ENCODE measurements at places on chromosomes 12 and 14.

DNA sequence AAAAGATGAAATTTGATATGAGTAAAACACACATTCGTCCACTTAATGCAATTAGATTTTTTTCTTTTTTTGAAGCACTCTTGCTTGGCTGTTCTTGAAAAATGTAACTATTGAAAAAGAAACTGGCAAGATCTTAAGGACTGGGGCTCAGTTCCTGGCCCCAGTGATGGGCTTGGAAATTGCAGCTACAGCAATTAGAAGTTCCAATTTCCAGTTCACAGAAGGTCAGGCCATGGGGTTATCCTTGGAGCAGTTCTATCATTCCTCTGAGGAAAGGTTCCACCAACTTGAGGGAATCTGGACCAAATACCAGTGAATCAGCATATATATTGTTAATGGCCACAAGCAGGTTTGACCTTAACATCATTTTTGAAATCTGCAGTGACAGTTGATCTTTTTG lies 18.9 kb downstream of the IGF1 start:
- no peak for DNase-seq

GRCh38 chr12:50314636-50315312 lies 31.5 kb upstream of the LIMA1 start:
- peak; percentile 74 for DNase-seq

DNA sequence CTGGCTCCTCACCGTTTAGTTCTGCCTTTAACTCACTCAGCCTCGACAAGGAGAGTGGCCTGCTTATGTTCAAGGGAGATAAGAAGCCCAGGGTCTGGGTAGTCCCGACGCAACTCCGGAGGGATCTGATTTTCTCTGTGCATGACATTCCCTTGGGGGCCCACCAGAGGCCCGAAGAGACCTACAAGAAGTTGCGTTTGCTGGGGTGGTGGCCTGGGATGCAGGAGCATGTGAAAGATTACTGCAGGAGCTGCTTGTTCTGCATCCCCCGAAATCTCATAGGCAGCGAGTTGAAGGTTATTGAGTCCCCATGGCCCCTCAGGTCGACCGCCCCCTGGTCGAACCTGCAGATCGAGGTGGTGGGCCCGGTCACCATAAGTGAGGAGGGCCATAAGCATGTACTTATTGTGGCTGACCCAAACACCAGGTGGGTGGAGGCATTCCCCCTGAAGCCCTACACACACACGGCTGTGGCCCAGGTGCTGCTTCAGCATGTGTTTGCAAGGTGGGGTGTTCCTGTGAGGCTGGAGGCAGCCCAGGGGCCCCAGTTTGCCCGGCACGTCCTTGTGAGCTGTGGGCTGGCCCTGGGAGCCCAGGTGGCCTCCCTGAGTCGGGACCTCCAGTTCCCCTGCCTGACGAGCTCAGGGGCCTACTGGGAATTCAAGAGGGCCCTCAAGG lies 13.1 kb downstream of the CBLN3 start:
- no peak for DNase-seq

DNA sequence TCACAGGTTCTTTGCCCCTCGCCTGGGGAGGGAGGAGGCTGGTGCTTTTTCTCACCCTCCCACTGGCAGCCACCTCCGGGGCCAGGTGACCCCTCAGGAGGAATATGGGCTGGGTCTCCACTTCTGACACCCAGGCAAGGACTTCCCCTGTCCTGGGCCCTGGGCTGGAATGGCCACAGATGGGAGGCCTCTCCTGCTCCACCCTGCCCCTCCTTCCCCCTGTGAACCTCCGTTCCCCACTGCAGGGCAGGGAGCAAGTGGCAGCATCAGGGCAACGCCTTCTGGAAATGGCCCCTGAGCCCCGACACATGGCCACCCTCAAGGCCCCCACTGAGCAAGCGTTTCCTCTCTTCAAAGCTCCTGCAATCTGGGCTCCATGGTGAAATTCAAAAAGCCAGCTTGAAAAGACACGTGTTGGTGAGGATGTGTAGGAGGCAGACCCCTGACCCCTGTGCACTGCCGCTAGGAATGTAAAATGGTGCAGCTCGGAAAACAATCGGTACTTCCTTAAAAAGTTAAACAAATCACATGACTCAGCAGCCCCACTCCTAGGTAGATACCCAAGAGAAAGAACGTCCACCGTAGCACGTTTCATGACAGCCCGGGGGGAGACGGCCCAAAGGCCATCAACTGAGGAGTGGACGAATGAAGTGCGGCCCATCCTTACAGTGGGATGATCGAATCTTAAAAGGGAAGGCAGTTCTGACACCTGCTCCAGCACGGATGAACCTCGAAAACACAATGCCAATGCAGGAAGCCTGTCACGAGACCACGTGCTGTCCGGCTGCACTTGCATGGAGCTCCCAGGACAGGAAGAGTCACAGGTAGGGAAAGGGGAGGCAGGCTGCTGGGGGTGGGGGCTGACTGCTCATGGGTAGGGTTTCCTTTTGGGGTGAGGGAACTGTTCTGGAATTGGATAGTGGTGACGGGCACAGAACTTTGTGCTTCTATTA lies 11.5 kb downstream of the XRCC3 start:
- DNase-seq: no peak

- DNase-seq: peak; percentile 44
These were observed 29.7 kb upstream of the RAB21 start for GRCh38 chr12:71725011-71725410.

- DNase-seq: no peak
These were observed 8.7 kb downstream of the TM7SF3 start for GRCh38 chr12:27005495-27005894.

- DNase-seq: no peak
These were observed 54.3 kb downstream of the PTPN11 start for GRCh38 chr12:112473056-112473455.

DNA sequence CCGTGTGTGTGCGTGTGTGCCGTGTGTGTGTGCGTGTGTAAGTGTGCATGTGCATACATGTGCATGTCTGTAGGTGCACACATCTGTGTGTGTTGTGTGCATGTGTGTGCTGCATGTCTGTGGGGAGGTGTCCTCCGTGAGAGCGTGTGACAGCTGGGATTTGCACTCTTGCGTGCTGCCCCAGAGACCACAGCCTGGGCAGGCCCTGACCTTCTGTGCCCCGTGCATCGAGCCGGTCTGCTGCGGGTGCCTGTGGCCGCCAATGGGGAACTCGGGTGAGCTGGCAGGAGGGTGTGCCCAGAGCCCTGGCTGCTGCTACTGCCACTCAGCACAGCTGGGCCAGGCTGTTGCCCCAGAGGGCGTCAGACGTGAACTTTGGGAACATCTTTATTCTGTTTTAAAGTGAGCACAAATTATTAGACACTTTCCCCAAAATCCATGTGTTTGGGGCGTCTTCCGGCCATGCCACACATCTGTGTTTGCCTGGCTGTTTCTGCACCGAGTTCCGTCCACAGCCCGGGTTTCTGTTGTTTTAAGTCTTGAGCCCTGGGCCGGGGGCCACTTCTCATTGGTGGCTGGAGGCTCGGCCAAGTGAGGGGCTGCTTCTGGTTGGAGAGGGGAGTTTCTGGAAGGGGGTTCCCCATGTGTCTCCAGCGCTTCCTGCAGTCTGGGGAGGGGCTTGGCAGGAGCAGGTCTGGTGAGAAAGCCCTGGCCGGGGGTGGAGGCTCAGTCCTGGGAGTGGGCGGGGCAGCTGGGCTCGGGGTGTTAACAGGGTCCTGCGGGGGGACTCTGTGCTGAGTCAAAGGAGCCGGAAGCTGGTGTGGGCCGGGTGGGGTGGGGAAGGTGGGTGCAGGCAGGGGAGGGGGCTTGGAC lies 7.6 kb downstream of the CEP170B start:
- peak; percentile 47 for DNase-seq

GRCh38 chr12:10278104-10278503 lies 29.6 kb upstream of the KLRD1 start:
- DNase-seq: no peak

- peak; percentile 52 for DNase-seq
These were observed 78.6 kb downstream of the CCDC60 start for GRCh38 chr12:119412811-119413794.

GRCh38 chr12:92027243-92027642 lies 118.4 kb downstream of the BTG1 start:
- no peak for DNase-seq

GRCh38 chr14:99231161-99231849 lies 40.7 kb downstream of the BCL11B start:
- DNase-seq: no peak

DNA sequence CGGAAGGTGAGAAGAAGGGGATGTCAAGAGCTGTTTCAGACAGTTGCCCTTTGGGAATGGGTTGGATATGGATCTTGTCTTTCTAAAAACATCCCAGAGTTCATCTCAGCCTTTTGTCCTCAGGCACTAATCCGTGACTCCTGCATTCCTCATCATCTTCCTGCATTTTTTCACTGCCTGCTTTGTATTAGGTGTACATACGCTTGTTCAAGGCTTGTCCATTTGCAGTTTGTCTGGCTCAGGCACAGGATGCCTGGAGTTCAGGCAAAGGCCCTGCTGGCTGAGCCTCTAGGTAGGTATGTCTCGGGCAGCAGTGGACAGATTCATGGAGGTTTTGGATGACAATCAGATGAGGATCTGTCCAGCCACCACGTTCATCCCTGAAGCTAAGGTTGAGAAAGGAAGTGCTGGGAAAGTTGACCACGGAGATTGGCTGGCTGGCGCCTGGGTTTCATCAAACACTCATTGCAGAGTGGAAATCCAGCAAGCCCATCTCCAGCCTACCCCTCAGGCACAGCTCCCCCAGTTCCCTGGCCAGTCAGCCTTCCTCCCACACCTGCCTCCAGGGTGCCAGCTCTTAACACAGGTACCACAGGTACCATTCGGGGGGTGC lies 12.4 kb upstream of the TMEM106C start:
- peak; percentile 49 for DNase-seq

- no peak for DNase-seq
These were observed 177.6 kb downstream of the SUDS3 start for GRCh38 chr12:118553856-118554504.

GRCh38 chr14:47277703-47278102 lies 397.7 kb downstream of the MDGA2 start:
- DNase-seq: no peak

GRCh38 chr14:23128969-23129758 lies 10.1 kb upstream of the CEBPE start:
- DNase-seq: no peak

GRCh38 chr12:2409656-2410265 lies 357.0 kb downstream of the CACNA1C start:
- DNase-seq: no peak

DNA sequence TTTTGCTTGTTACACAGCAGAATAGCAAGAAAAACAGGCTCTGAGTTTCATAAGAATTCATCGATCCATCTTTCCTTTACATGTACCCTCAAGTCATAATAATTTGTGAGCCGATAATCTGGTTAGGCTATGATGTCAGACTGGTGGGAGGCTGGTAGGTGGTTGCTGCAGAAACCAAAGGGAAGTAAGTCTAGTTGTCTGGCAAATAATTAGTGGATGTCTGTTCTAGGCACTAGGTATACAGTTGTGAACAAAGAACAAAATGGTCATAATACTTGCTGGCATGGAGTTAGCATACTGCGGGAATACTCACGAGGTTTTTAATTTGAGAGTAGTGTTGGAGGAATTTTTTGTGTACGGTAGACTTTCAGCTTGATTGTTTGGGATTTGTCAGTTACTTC lies 8.8 kb downstream of the SUSD6 start:
- no peak for DNase-seq

- DNase-seq: no peak
These were observed 26.7 kb downstream of the DCP1B start for GRCh38 chr12:1977588-1977987.

DNA sequence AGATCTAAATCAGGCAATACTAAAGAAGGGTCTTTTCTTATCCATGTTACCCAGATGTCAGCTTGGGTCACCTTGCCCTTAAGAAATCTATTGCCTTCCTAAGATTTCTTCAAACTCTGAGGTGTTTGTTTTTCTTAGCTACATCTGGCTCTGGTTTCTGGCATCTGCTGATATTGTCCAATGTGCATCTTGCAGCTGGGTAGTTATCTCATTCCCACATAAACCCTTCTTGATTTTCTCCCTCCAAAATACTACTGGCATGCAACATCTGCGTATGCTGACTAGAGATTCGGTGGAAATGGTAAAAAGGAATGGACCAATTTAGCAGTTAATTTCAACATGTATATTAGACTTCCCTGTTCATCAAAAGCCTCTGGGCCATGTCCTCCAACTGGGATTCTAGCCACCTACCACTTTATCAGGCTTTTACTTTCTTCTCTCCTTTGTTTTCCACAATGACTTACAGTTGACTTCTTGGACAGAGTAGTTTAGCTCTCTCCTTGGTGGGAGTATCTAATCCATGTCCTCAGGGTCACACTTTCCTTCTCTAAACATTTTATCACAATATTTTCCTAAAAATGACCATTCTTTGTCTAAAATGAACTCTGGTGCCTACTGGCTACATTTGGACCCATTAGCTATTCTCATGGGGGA lies 324.8 kb upstream of the FAR2 start:
- no peak for DNase-seq

DNA sequence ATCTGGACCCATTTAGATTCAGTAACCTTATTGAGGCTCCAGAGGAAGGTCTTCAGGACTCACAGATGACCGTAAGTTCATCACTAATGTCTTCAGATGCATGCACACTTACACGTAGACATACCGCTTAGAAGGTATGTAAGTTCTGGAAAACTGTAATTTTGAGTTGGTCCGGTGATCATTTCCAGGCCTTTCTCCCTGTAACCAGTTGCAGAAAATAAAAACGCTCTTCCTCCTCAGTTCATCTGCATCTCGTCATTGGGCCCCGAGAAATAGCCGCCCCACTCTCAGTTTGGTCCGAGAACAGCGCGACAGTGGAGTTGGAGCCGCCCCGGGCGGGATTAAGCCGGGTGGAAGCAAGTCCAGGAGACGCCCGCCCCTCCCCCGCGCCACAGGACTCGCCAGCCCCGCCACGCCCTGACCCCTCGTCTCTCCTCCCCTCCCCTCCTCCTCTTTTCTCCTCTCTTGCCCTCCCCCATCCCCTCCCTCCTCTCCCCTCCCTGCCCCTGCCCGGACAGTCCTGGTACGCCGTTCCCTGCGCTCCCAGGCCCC lies 83.7 kb downstream of the TNFAIP2 start:
- peak; percentile 76 for DNase-seq
